ENCODE measurements at places on chromosomes 1 and 21.
A peak's percentile ranks its signal among the peaks of the same experiment; 100 is the strongest.

DNA sequence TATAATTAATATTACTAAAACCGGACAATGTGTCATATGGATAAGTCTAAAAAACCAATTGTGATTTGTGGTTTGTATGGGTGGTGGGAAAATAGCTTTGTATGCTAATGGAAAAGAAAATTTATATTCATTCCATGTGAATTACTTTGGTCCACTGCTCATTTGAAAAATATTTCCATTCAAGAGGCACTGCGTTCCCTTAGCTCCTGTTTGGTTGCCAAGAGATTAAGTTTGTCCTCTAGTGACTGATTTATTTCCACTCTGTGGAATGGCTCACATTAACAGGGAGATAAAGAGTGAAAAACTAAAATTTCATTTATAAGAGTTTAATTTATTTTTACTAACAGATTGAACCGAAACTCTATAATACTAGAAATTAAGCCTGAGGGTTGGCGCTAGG, 744.1 kb upstream of the CHRM3 start:
- DNase-seq: peak; percentile 64

GRCh38 chr1:16402742-16403141, 34.5 kb downstream of the SPATA21 start:
- DNase-seq: no peak

DNA sequence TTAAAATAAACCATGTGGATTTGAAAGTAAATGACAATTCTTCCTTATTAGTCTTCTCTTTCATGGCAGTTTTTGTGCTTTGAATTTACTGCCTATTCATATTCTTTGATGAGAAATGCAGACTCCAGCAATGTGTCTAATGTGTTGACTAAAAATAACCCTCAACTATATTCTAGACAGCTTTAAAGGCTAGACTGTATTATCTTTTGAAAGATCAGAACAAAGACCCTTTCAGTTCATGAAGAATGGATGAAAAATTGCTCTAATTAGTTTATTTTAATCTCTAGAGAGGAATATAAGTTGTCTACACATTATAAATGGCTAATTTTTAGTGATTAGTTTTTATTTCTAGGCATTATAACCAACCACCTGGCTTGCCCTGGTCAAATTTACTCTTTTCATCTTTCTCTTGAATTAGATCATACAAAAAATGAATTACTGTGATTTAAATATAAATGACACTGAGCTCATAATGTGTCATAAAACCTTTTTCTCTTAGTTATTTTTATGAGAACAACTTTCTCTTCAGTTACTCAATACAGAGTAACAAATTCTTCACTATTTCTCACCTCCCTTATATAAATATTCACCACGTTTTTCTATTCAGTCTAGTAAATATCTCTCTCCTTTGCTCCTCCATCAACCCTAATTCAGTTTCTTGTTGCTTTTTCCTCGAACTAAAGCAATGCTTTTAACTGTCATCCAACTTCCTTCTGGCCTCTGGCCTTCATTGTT, 428.5 kb upstream of the TMPRSS15 start:
- DNase-seq: no peak

DNA sequence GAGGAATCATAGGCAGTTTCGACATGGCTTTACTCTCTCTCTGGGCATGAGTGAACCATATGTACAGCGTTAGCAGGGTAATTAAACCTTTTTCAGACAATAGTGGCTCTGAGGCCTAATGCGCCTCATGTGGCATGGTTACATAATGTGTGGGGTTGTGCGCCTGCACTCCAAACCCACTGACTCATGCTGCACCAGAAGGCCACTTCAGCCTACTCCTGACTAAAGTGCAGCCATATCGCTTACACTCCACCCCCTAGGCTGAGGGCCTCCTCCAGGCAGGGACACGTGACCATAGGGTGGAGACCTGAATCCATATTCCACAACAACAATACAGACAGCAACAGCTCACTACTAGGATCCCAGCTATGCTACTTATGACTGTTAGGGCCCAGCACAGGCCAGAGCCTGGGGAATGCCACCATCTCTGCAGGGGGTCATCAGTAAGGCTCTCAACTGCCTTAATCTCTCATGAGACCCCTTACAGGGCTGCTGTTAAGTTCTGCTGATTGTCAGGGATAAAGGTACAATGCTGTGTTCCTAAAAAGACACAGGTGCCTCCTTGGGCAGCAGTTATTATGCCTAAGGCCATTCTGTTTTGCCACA, 13.4 kb upstream of the ODF2L start:
- no peak for DNase-seq

DNA sequence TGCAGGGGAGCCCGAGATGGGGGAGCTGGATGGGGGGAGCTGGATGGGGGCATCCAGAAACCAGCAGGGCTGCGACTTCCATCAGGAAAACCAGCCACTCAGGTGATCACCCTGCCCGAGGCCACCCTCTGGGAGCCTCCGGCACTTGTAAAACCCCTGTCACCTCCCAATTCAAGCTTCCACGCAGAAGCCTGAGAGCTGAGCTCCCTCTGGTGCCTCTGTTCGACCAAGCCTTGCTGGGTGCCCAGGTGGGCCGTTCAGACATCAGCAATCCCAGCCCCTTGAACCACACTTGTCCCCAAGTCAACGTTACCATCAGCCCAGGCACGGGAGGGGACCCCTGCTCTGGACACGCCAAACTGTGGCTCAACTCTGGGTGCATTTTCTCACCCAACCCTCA, 59.6 kb downstream of the MEGF6 start:
- no peak for DNase-seq

GRCh38 chr1:203557390-203557789, 63.4 kb downstream of the OPTC start:
- DNase-seq: peak; percentile 90

DNA sequence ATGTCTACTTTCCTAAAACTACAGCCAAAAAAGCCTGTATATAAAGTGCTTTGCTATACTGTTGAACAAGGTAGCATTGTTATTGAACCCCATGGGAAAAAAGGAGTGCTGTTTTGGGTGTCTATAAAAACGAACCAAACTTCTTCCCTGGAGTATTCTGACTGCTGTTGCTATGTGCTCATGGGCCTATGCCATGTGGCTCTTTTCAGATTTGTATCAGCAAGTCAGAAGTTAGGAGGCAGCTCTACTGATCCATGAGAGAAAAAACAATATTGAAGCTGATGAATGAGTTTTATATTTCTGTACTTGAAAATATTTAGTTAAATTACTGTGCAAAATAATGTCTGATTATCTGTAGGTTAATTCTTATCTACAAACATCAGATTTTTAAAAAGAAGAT, 66.5 kb downstream of the ADGRL2 start:
- DNase-seq: no peak

- DNase-seq: no peak
These were observed 6.9 kb downstream of the DNAJC6 start for GRCh38 chr1:65316233-65316632.

GRCh38 chr1:172356620-172357019, 63.9 kb upstream of the C1orf105 start:
- DNase-seq: peak; percentile 83

GRCh38 chr1:234862944-234863515, 253.1 kb upstream of the IRF2BP2 start:
- DNase-seq: peak; percentile 68

GRCh38 chr21:32055305-32055704, 182.5 kb downstream of the HUNK start:
- no peak for DNase-seq

DNA sequence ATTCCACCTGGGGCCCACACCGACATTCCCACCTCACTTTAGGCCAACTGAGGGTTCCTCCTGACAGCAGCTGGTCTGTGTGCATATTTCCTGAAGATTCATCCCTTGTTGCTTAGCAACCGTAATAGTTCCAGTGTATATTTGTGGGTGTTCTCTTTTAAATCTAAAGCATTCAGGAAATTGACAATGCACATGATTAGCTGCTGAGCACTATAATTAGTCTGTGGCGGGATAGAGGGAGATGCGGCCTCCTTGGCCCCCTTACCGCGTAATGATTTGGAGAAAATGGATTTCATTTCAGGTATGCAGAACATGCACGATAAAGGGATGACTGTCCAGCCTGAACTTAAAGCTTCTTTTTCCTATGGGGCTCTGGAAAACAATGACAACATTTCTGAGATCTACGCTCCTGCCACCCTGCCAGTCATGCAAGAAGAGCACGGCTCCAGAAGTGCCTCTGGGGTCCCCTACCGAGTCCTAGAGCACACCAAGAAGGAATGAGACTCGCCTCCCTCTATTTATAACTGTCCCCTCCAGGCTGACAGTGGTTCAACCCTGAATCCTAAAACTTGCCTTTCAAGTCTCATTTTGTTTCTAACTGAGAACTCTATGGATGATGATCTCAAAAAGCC, 33.8 kb upstream of the RCAN3 start:
- DNase-seq: no peak

- no peak for DNase-seq
These were observed 26.1 kb downstream of the PADI6 start for GRCh38 chr1:17397910-17398695.

- peak; percentile 74 for DNase-seq
These were observed 228.2 kb downstream of the PBX1 start for GRCh38 chr1:164786980-164787833.

- no peak for DNase-seq
These were observed 183.8 kb downstream of the LMO4 start for GRCh38 chr1:87512431-87512830.

- peak; percentile 5 for DNase-seq
These were observed 1.4 kb downstream of the PPP2R5A start for GRCh38 chr1:212286556-212287131.

DNA sequence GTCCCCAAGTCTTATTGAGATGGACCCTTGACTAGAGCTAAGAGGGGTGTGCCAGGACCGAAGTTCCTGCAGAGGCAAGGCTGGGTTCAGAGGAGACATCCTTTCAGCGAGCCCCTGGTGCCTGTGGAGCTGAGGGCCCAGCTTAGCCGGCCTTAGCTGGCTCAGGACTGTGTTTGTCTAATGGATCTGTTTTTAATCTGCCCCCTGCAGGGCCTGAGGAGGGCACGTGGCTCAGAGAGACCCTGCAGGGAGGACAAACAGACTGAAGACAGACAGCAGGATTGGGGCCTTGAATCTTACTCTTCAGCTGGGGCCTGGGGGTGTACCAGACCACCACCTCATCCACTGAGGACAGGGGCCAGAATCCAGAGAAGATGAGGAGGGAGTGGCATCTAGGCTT, 1.6 kb downstream of the CRABP2 start:
- DNase-seq: no peak

- no peak for DNase-seq
These were observed 302.3 kb downstream of the BACH1 start for GRCh38 chr21:29601047-29601446.

DNA sequence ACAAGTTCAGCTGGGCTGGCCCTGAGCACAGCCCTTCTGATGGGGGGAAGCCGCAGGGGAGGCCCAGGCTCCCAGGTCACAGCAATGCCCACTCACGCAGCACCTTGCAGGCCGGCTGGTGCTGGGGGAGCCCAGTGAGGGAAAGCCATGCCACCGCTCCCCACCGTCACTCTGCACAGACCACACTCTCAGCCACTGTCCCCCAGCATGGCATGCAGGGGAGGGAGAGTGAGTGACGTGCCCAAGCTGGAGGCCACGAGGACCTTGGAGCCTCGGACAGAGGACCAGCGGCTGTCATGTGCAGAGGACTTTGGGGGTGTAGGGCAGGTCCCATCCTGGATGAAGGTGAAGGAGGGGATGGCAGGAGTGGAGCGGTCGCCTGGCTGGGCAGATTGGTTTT, 25.1 kb downstream of the SLC45A1 start:
- DNase-seq: no peak

GRCh38 chr1:151165281-151165737, 393 bp downstream of the LYSMD1 start:
- no peak for DNase-seq

GRCh38 chr1:20552728-20553445, 514 bp downstream of the FAM43B start:
- DNase-seq: no peak

GRCh38 chr1:232423591-232423990, 206.3 kb downstream of the SIPA1L2 start:
- no peak for DNase-seq

GRCh38 chr1:201748335-201748734, 80.6 kb upstream of the IPO9 start:
- DNase-seq: peak; percentile 92

GRCh38 chr1:17991996-17992395, 115.6 kb upstream of the IGSF21 start:
- DNase-seq: no peak

GRCh38 chr1:54792686-54793282, 8.3 kb downstream of the TTC22 start:
- no peak for DNase-seq

DNA sequence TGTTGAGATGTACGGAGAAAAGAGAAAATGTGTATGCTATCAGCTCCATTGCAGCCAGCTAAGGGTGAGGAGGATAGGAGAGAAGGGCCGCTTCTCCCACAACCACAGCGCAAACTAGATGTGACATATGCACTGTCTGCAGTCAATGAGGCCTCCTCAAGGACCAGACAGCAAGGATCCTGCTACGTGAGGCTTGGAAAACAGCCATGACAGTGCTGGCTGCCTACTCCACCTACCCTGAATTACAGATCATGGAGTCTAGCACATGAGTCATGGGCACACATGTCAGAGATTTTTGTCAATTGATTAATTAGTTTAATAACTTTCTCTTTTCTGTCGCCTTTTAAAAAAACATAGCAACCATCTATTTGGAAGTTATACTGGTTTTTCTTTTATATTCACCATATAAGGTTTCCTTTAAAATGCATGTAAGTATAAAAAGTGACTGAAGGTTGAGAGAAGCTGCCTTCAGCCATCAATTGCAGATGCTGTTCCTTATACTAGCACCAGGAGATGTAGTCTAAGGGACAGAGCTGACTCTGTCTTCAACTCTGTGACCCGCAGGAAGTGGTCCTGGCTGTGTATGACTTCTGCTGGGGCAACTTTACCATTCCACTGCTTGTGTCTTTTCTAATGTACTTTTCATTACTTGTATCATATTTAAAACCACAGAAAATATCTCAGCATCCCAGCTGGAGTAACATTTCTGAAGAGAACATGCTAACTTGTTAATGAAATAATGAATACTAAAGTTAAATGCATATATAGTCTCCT, 3.1 kb downstream of the VPS26C start:
- DNase-seq: no peak

GRCh38 chr1:168836469-168836868, 107.5 kb upstream of the DPT start:
- no peak for DNase-seq

- no peak for DNase-seq
These were observed 993.8 kb upstream of the NCAM2 start for GRCh38 chr21:20004367-20004766.

GRCh38 chr21:39345440-39345839, 3.4 kb downstream of the HMGN1 start:
- no peak for DNase-seq

DNA sequence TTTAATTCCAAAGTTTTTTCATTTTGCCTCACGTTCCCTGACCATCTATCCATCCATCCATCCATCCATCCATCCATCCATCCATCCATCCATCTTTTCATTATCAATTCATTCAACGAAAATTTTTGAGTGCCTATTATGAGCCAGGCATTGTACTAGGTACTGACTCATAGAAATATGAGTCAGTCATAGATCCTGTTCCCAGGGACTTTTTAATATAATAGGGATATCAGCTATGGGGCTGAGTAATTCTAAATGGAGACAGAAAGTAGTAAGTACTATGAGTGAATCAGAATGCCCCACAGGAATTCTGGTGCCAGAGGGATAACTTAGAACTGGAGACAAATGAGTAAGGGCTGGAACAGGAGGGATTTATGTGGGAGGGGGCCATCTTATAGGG, 49.8 kb upstream of the GNG12 start:
- DNase-seq: peak; percentile 86
